Vein endothelial cell (primary cell): ENCODE measurements at places on chromosomes 5 and 9. TPM values are rescaled to one million over a fixed set of nuclear protein-coding genes. Genes with fewer than 3 reads are reported as not detected.

PTGES gene
- total RNA-seq, result 0.10 and 0.33 TPM in 2 replicates

BARHL1 gene
- total RNA-seq, result not detected in 2 replicates

RANBP3L gene
- total RNA-seq, result not detected in 2 replicates

SLC46A2 gene
- not detected in 2 replicates for total RNA-seq

ROR2 gene
- total RNA-seq, result under 0.01 TPM in 1 of 2 replicates, not detected in the other

NTRK2 gene
- under 0.01 and 0.10 TPM in 2 replicates for total RNA-seq

OR1L6 gene
- total RNA-seq, result not detected in 2 replicates

SLC4A9 gene
- total RNA-seq, result not detected in 2 replicates

SYK gene
- total RNA-seq, result under 0.01 TPM in 1 of 2 replicates, not detected in the other

PCDHA9 gene
- total RNA-seq, result under 0.01 TPM in 2 replicates

SOHLH1 gene
- not detected in 2 replicates for total RNA-seq

EQTN gene
- not detected in 2 replicates for total RNA-seq

EPB41L4B gene
- 0.98 and 1.3 TPM in 2 replicates for total RNA-seq

SAPCD2 gene
- 11.1 and 14.7 TPM in 2 replicates for total RNA-seq

HSPB3 gene
- not detected in 2 replicates for total RNA-seq

PITX1 gene
- 0.10 TPM in 1 of 2 replicates, not detected in the other for total RNA-seq

TNFSF8 gene
- total RNA-seq, result not detected in 2 replicates

NUDCD2 gene
- total RNA-seq, result 5.9 and 6.2 TPM in 2 replicates

SNAPC4 gene
- total RNA-seq, result 19.5 and 25.8 TPM in 2 replicates

NEUROG1 gene
- total RNA-seq, result not detected in 2 replicates

ROPN1L gene
- 0.96 and 1.3 TPM in 2 replicates for total RNA-seq

CCL27 gene
- not detected in 2 replicates for total RNA-seq

IGFBPL1 gene
- total RNA-seq, result 0.48 TPM in 1 of 2 replicates, not detected in the other

PCDHB7 gene
- total RNA-seq, result 0.57 and 0.98 TPM in 2 replicates

CDKN2A gene
- total RNA-seq, result 10.0 and 18.0 TPM in 2 replicates

SPARC gene
- total RNA-seq, result 1,259 and 1,486 TPM in 2 replicates

UBAP1 gene
- 40.5 and 41.2 TPM in 2 replicates for total RNA-seq

IRX4 gene
- total RNA-seq, result not detected in 2 replicates

FOXD4 gene
- total RNA-seq, result under 0.01 and 0.19 TPM in 2 replicates

CDH18 gene
- total RNA-seq, result 0.10 TPM in 1 of 2 replicates, not detected in the other

PLEKHG4B gene
- total RNA-seq, result not detected in 2 replicates

FCN2 gene
- not detected in 2 replicates for total RNA-seq

CCDC180 gene
- total RNA-seq, result 2.2 and 2.9 TPM in 2 replicates

PCDHGB4 gene
- total RNA-seq, result 15.0 and 15.2 TPM in 2 replicates

FAM240B gene
- total RNA-seq, result not detected in 2 replicates

ACSL6 gene
- total RNA-seq, result not detected in 2 replicates

HTR4 gene
- 0.10 TPM in 1 of 2 replicates, not detected in the other for total RNA-seq

BASP1 gene
- total RNA-seq, result 19.2 and 31.7 TPM in 2 replicates

FAXDC2 gene
- 6.2 and 8.8 TPM in 2 replicates for total RNA-seq

CEP72 gene
- 2.6 and 4.1 TPM in 2 replicates for total RNA-seq
